ENCODE measurements at places on chromosomes 2 and 18.

DNA sequence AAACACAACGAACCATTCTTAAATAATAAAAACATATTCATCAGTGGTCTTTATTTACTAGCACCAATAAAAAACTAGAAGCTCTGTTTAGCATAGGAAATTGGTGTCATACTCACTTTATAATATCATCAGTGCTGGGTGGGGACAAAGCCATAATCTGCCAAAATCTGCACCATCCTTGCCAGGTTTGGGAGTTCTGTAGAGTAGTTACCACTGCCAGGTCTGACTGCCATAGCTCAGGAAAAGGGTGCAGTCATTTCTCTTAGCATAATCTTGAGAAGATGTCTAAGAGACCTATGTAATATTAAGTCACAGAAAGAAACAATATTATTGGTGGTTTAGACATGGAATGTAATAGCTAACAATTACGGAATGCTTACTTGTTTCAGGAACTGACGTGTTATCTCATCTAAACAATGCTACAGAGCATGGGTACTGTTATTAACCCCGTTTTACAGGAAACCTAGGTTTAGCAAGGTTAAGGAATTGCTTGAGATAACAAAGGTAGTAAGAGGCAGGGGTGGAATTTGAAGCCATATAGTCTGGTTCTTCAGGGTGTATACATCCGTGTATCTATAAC lies 1.6 kb upstream of the MARCHF7 start:
- DNase-seq: no peak

DNA sequence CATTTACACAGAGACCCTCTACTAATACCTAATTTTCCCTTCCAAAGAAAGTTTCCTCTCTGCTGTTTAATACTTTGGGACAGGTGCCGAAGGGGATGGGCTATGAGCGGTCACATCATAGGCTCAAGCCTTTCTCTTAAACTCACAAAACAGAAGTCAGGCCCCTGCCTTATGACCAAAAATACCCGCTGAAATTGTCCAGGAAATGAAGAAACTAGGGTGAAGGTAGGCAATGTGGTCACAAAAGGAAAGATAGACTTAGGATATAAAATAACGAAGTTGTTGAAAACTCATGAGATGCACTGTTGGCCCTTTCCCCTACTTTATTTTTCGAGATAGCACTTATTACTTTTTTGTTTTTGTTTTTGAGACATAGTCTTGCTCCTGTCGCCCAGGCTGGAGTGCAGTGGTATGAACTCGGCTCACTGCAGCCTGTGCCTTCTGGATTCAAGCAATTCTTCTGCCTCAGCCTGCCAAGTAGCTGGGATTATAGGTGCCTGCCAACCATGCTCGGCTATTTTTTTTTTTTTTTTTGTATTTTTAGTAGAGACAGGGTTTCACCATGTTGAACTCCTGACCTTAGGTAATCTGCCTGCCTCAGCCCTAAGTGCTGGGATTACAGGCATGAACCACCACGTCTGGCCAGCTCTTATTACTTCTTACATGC lies 16.3 kb downstream of the SLC8A1 start:
- no peak for DNase-seq

- DNase-seq: no peak
These were observed 125.1 kb downstream of the COPS8 start for GRCh38 chr2:237210763-237211162.

DNA sequence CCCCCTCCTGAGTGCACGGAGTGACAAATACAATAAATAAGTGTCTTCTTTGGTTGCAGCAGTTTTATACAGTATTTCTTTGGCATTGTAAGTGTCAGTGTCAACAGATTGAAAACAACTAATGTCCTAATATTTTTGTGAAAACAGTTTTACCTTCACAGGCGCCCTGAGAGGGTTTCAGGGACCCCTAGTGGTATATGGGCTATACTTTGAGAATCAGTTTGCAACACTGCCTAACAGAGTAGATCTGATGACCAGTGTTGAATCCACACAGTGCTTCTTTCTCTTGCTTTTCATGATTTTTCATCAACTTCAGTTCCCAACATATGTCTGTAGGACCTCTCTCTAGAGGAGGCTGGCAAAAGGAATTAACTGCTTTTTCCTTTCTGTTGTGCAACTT lies 162.2 kb downstream of the PRPF40A start:
- DNase-seq: no peak

DNA sequence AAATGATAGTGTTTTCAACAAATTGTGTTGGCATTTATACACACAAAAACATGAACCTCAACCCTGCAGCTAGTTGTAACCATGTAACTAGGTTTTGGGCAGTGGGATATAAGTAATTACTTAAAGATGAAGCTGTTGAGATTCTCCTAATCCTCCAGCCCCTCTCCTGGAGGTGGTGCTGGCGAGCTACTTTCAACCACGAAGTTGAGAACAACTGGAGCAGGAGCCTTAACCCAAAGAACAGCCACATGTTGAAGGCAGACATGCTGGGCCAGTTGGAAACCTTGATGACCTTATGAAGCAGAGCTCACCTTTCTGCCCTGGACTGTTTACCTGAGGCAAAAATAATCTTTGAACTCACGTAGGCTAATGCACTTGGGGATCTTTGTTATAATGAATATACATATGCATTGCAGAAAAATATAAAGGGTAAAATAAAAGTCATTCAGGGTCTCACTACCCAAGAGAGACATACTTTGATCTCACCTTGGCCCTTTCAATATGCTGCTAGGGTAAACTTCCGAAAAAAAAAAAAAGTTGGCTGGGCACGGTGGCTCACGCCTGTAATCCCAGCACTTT lies 89.6 kb upstream of the NPAS2 start:
- DNase-seq: peak; percentile 64

DNA sequence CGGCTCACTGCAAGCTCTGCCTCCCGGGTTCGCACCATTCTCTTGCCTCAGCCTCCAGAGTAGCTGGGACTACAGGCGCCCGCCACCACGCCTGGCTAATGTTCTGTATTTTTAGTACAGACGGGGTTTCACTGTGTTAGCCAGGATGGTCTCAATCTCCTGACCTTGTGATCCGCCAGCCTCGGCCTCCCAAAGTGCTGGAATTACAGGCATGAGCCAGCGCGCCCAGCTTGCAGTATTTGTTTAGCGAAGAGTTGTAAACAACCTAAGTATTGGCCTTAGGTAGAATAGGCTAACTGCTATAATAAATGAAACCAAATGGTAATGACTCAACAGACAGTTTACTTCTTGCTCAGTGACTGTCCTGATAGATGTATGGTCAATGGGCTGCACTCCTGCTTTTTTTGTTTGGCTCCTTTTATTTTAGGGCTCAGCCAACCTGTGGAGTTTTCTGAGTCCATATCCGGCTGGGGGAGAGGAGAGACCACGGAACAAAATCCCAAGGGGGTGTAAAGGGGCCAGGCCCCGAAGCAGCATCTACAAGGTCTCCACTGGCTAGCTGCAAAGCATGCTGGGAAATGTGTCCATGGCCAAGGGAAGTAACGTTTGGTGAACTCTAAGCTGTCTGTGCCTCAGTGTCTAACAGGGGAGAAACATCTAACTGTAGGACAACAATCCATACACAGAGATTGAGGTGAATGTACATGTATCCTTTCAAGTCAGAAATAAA lies 841.0 kb upstream of the ID2 start:
- DNase-seq: no peak

- no peak for DNase-seq
These were observed 196.4 kb upstream of the HDAC4 start for GRCh38 chr2:239597216-239597615.

GRCh38 chr2:149735237-149735958 lies 147.8 kb upstream of the MMADHC start:
- no peak for DNase-seq

DNA sequence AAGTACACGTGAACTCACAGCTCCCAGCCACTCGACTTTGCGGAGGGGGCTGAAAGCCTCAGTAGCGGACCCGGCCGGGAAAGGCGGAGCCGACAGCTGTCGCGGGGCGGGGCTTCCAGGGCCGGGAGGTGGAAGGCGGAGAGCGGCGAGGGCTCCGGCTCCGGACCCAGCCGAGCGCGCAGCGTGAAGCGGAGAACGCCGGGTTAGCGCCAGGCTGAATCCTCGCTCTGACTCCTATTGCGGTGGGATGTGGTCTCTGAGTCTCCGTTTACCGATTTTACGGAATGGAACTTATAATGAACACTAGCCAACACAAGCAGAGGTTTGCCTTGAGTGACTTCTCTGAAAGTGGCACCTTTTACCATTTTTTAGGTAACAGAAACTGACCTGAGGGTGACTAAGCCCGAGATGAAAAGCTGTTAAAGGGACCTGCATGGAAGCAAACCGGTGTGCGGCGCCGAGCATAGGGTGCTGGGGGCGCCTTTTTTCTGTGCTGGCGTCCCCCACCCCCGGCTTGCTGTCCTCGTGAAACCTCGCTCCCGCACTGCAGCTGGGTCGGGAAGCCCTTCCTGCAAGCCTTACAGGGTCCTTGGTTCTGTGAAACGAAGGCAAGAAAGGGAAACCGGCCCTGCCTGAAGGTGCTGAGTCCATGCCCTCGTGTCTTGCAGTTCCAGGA lies 72.9 kb downstream of the EN1 start:
- DNase-seq: peak; percentile 26

DNA sequence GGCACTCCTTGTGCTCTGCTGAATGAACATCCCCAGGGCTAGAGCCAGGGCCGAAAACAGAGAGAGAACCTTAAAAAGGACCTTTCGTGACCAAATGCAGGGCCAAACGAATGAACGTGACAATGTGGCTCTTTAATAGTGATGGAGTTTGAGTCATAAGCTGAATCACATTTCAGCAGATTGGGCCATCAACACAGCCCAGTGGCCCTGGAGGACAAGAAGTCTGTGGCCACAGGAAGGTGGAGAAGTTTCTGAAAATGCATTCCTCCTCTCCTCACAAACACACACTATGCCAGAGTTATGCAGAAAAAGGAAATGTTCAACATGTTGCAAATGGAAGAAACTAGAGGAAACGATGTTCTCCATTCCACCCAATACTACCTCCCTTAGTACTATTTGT lies 415.8 kb downstream of the HRH4 start:
- DNase-seq: no peak

Data from activated CD4-positive, alpha-beta T cell treated with anti-CD3 and anti-CD28 coated beads, Interleukin-2, amount 50 U/mL, for 48 hours (primary cell).